ENCODE measurements at places on chromosomes 6 and 20. TPM values are rescaled to one million over a fixed set of nuclear protein-coding genes. Genes with fewer than 3 reads are reported as not detected.

The SNAP91 gene
- total RNA-seq, result under 0.01 TPM

The PRR18 gene
- total RNA-seq, result not detected

The SMIM29 gene
- total RNA-seq, result 20.8 TPM

The HAO1 gene
- total RNA-seq, result not detected

The MLN gene
- not detected for total RNA-seq

The HTR1B gene
- not detected for total RNA-seq

The RAET1L gene
- not detected for total RNA-seq

The SIRPB2 gene
- not detected for total RNA-seq

The CST2 gene
- 0.71 TPM for total RNA-seq

The OTOR gene
- not detected for total RNA-seq

The ADGB gene
- total RNA-seq, result not detected

The MRAP2 gene
- total RNA-seq, result 0.65 TPM

The MYCT1 gene
- total RNA-seq, result under 0.01 TPM

The WFDC10B gene
- total RNA-seq, result 0.14 TPM

The ACTL10 gene
- total RNA-seq, result 1.9 TPM

The TSHZ2 gene
- 0.43 TPM for total RNA-seq

The HDGFL1 gene
- not detected for total RNA-seq

Data from smooth muscle cell of bladder (primary cell).